ENCODE measurements at places on chromosomes 7 and 10. TPM values are rescaled to one million over a fixed set of nuclear protein-coding genes. Genes with fewer than 3 reads are reported as not detected.

DNA sequence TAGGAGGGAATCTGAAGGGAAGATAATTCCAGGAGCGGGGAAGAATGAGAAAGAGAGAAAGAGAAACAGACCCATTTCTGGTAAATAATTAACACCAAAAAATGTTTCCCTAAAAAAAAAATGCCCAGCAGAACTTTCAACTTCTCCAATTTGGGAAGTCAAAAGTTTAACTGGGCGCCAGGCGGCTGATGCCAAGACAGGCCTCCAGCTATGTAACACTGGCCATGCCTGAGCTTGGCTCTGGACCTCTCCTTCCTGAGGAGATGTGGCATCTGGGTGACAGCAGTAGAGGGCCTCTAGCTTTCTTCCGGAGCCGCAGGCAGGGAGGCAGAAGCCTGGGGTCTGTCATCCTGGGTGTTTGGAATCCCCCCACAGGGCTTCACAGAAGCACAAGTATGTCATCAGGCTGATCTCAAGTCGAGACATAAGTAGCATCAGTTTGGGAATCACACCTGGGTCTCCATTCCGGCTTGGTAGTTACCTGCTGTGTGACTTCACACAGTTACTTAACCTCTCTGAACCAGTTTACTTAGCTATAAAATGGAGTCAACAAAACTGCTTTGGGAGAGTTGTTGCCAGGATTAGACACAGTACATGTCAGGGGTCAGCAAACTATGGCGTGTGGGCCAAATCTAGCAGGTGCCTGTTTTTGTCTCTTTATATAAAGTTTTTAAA is 50.5 kb upstream of the TCF7L2 start:
- no peaks in the 10 kb centered on the region for H3K27me3 ChIP-seq
- H3K4me3 ChIP-seq: no peak overlapping the region
- H3K4me1 ChIP-seq: no peaks in the 10 kb centered on the region
- H3K27ac ChIP-seq: no peak overlapping the region
- H3K36me3 ChIP-seq: no peaks in the 10 kb centered on the region

The GPR37 gene
- total RNA-seq: 1.3 TPM

The EEPD1 gene
- total RNA-seq: 48.0 TPM

- no peak for DNase-seq
- no peaks in the 10 kb centered on the region for H3K27me3 ChIP-seq
- H3K27ac ChIP-seq: no peak overlapping the region
Observed at GRCh38 chr10:95395947-95396449, 105.2 kb upstream of the PDLIM1 start.

DNA sequence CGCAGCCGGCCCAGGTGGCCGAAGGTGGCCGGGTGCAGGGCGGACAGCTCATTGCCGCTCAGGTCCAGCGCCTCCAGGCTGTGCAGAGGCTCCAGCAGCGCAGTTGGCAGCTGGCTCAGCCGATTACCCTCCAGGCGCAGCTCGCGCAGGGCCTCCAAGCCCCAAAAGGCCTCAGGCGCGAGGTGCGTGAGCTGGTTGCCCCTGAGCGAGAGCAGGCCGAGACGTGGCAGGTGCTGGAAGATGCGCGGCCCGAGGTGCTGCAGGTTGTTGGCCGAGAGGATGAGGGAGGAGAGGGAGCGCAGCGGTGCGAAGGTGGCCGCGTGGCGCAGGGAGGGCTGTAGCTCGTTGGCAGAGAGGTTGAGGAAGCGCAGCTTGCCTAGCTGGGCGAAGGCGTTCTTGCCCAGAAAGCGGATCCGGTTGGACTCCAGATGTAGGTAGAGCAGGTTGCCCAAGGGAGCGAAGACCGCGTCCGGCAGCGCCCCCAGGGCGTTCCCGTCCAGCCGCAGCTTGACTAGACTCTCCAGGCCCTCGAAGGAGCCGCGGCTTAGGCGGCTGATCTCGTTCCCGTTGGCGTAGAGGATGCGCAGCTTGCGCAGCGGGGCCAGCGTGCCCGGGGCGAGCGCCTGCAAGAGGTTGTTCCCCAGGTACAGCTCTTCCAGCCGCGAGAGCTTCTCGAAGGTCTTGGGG is 923 bp downstream of the TRIL start:
- no peak for DNase-seq
- peaks cover 23% of the 10 kb centered on the region for H3K27me3 ChIP-seq
- H3K27ac ChIP-seq: no peak overlapping the region
- no peaks in the 10 kb centered on the region for H3K36me3 ChIP-seq

The AGAP5 gene
- total RNA-seq: 6.6 TPM

The BZW2 gene
- 80.9 TPM for total RNA-seq

- peaks cover 10% of the 10 kb centered on the region for H3K4me1 ChIP-seq
- no peak for DNase-seq
- H3K27ac ChIP-seq: peak overlapping the region; percentile 49
- H3K36me3 ChIP-seq: no peaks in the 10 kb centered on the region
Observed at GRCh38 chr7:47827871-47828270, 120.4 kb downstream of the PKD1L1 start.

GRCh38 chr7:155878674-155879073 is 66.4 kb upstream of the SHH start:
- H3K36me3 ChIP-seq: no peaks in the 10 kb centered on the region
- H3K27me3 ChIP-seq: no peaks in the 10 kb centered on the region
- H3K27ac ChIP-seq: no peak overlapping the region
- H3K4me1 ChIP-seq: no peaks in the 10 kb centered on the region

GRCh38 chr10:71770255-71770654 is 3.1 kb downstream of the VSIR start:
- H3K27ac ChIP-seq: peak overlapping the region; percentile 92
- no peaks in the 10 kb centered on the region for H3K36me3 ChIP-seq

Data from Panc1 (cell line).